ENCODE measurements at places on chromosomes 4 and X.

GRCh38 chr4:137307806-137308205 lies 224.5 kb downstream of the PCDH18 start:
- DNase-seq, result no peak

DNA sequence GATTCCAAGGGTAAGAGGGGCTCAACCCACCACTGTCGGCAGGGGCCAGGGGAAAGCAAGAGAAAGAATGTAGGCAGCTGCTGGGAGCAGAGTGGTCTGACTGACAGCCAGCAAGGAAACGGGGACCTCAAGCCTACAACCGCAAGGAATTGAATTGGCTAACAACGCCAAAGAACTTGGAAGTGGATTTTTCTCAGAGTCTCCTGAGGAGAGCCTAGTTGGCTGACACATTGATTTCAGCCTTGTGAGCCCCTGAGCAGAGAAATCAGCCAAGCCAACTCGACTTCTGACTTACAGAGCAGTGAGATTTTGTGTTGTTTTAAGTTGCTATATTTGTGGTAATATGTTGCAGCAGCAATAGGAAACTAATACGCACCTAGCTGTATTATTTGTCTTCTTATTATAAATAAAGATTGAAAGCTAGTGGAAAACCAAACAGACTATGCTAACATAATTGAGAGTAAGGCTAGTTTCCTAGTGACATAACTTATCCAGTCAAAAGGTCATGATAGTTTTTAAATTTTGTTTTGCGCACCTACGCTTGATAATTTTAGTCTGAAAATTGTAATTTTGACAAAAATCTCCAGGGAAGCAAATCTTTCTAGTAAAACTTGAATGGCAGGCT lies 145.8 kb upstream of the HCCS start:
- no peak for DNase-seq

- DNase-seq, result no peak
These were observed 51.3 kb downstream of the RNF150 start for GRCh38 chr4:141081921-141082395.

DNA sequence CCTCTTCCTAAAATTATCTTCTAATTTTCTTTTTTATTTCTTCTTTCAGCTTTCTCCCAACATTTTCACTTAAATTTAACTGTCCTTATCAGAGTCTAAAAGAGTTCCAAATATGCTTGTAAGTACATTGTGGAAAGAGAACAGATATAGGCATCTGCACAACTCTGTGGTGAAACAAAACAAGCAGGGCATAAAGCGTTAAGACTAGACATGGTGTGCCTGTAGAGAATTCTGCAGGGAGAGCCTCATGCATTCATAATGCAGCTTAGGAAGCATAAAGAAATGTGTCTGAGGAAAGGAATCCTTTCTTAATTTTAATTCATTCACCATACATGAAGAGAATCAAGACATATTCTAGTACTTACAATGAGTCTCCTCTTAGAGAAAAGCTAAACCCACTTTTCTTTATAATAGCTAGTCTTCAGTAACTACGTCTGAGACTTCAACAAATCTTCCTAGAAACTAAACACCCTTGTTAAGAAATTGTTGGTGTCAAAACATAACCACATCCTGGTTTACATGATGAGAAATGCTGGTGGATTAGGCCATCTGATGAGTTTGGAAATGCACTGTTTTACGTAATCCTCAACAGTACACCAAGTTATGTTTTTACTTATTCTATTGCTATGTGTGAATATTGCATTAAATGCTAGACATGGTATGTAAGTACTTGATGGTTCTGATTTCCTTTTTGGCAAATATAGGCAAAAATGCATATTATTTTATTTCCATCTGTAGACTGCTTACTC lies 307.8 kb upstream of the GIMD1 start:
- DNase-seq, result no peak

DNA sequence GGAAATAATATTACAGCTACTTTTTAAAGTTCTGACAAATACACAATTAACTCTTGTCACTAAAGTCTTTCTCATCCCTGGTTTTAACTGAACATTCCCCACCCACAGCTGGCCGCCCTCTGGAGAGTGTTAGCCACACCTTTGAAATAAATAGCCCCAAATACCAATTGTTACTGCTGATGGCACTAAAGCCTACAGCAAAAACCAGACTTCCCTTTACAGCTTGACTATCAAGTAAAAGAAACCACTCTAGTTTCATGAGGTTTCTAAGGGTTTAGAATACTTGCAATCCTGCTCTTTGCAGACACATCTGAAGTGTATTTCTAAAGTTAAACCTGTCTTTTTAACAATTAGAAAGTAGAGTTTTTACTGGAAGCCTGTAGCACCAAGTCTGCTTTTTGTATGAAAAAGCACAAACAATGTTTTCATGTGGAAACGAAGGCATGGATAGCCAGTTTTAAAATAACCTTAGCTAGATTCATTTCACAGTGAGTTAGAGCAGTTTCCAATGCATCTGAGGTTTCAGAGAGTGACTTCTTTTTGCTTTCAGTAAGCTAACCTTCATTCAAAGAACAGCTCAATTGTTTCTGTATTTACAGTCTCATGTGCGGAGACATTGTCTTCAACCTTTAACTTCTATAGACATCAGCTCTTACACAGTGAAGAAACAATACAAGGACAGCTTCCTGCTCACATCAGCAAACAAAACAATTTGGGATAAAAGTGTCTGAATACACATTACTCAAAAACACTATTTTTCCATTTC lies 164.8 kb upstream of the VEGFC start:
- DNase-seq, result no peak

DNA sequence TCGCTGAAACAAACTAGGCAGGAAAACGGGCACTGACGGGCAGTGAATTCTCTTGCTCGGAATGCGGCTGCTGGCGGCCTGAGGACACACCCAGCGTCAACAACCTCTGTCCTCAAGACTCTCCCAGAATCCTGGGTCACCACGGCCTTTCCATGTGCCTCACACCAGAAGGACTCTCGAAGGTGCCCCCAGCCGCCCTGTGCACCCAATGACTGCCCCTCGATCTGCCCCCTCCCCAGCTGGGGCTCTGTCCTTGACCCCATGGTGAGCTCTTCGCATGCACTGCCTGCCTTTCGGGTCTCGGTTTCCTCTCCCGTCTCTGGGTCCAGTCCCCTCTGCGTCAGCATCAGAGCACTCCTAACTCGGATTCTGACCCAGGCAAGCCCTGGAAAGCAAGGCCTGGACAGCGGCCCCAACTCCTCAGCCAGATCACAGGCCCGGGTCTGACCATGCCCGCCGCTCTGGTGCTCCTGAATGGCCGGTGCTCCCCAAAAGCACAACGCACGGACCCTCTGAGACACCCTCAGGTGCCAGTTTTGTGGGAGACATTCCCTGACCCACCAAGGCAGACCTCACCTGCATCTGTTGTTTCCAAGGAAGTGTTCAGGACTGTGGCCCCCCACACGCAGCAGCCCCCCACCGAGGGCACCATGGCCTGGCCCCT lies 56.0 kb downstream of the ACOX3 start:
- DNase-seq, result no peak

- DNase-seq, result no peak
These were observed 15.1 kb downstream of the S100G start for GRCh38 chrX:16665089-16665488.

DNA sequence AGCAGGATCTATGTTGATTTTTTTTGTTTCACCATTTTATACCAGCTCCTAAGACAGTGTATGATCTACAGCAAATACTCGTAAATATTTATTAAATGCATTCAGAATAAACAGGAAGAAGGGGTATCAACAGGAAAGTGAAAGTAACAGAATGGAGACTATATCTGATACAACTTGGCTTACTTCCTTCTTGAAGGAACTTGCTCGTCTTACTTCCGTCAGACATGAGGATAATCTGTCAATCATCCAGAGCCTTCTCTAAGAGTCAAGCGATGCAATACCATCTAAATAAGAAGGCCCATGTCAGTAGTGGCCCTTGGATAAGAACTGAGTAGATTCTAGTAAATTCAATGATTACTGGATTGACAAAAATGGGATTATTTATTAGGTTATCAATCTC lies 84.2 kb downstream of the CAMK2D start:
- DNase-seq, result no peak

GRCh38 chr4:41360214-41360920 lies 103.6 kb downstream of the UCHL1 start:
- DNase-seq, result no peak

DNA sequence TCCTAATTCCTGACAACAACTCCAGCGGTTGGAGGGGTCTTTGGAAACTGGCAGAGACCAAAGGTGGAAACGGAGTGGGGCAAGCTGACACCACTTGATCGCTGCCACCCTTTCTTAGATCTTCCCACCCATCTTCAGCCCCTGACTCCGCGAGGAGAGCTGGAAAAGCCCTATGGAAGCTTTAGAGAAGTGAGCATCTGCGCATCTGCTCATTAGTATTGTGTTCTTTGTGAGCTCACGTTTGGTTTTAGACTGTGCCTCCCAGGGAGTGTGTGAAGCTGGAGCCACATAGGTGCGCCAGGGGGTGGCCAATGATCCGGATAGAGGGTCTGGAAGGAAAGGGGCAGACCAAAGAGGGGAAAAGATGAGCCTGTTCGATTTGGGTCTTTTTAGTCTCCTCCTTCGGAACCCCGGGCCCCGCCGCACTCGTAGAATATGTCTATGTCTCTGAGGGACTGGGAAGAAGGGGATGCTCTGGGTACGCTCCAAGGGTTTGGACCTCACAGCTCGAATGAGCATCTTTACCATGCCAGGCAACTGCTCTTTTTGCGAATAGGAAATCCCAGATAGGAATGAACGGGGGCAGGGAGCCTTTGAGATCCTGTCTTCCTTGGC lies 578 bp upstream of the DKK2 start:
- DNase-seq, result no peak

DNA sequence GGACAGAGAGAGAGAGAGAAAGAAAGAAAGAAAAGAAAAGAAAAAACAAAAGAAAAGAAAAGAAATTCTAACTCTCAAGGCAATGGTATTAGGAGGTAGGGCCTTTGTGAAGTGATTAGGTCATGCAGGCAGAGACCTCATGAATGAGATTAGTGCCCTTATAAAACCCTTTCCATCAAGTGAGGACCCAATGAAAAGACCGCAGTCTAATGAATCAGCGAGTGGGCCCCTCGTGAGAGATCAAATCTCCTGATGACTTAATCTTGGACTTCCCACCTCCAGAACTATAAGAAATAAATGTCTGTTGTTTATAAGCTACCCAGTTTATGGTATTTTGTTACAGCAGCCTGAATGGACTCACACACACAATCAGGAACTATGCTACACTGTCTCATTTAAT lies 16.9 kb downstream of the AASDH start:
- DNase-seq, result no peak

- DNase-seq, result no peak
These were observed 96.8 kb downstream of the AKAP4 start for GRCh38 chrX:50103866-50104566.

DNA sequence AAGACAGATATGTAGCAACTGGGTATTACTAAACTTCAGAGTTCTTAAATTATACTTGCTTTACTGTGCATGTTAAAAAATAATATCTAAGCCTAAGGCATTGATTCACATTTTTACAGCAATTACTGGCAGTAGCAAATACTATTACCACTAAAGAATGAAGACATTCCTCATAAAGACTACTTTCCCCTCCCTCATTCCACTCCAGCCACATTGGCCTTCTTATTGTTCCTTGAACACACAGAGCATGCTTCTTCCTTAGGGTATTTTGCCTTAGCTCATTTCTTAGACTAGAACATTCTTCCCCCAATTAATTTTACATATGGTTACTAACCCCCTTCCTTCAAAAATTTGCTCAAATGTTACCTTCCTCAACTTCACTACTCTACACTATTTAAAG lies 717.0 kb downstream of the CCSER1 start:
- no peak for DNase-seq

- no peak for DNase-seq
These were observed 2.3 kb downstream of the AMMECR1 start for GRCh38 chrX:110315551-110315950.

Data from CD4-positive, alpha-beta T cell treated with Interleukin-17A for 4 hours (primary cell).